ENCODE measurements at places on chromosomes 16 and 17.
A peak's percentile ranks its signal among the peaks of the same experiment; 100 is the strongest.

DNA sequence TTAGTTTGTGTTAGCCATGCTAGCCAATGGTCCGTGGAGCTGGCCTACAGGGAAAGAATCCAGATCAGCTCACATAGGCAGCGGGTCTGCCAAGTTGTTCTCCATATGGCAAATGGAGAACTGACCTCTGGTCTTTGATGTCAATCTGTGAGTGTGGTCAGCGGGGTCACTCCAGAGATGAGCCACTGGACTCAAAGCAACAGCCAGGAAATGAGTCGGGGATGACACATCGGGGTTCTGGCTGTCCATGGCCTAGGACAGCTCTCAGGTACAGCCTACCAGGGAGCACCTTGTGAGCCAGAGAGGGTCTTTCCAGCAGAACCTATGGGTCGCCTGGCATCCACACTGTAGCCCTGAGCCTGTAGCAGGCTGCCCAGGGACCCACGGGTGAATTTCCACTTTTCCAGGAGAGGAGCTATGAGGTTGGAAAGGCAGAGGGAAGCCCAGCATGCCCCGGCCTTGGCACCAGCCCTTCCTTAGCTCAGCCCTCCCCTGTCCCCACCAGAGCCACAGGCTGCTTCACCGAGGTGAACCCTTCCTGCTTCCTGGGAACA, 203.0 kb upstream of the TNRC6C start:
- peak; percentile 3 for DNase-seq

DNA sequence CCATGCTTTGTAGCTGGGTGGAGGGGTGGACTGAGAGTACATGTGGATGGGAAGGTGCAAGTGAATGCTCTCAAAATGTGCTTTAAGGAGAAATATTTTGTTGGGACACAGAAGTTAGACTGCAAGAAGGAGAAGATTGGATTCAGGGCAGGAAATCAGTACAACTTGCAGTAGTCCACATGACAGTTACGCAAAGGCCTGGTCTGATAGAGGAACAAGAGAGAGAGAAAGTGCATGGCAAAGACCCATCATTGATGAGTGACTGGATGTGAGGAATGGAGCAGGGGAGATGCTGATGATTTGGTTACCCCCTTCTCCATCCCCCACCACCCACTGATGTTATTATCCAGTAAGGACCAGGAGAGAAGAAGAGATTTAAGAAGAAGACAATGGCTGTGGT, 472.8 kb downstream of the MAF start:
- DNase-seq = no peak

GRCh38 chr17:81322271-81323082, 27.4 kb upstream of the SLC38A10 start:
- DNase-seq = no peak

DNA sequence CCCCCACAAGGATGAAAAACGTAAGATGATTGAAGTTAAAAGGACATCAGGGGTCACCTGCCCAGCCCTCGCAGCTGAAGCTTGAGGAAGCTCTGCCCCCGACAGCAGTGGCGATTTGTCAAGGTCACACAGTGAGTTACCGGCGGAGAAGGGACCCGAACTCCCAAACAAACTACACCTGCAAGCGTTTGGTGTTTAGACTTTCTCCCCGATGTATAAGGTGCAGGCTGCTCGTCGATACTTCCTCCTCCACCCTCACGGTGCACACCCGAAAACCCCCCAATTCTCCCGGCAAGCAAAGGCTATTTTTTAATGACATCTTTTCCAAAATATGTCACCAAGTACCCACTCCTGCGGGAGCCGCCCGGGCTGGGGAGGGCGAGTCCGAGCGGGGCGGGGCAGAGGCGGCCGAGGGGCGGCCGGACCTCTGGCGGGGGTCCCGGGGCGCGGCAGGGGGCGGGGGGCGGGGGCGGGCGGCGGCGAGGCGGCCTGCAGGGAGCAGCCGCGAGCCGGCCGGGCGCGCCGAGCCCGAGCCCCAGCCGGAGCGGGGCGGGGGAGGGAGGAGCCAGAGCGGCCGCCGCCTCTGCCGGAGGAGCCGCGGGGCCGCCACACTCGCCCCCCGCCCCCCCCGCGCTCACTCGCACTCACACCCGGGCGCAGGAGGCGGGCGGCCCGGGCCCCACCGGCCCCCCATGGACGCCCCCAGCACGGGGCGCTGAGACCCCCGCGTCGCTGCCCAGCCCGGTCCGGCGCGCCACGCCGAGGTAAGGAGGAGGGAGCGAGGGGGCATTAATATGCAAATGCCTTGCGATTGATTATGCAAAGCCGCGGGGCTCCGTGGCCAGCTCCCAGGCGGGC, at the start of gene THRA:
Gene THRA (plus strand): TSS at position 637 of the 858 bp plus-strand sequence. CDS start 11,524 bp downstream, outside the sequence.
- peak; percentile 84 for DNase-seq

- DNase-seq = no peak
Measured at GRCh38 chr17:33560165-33560564, 267.1 kb upstream of the ASIC2 start.

DNA sequence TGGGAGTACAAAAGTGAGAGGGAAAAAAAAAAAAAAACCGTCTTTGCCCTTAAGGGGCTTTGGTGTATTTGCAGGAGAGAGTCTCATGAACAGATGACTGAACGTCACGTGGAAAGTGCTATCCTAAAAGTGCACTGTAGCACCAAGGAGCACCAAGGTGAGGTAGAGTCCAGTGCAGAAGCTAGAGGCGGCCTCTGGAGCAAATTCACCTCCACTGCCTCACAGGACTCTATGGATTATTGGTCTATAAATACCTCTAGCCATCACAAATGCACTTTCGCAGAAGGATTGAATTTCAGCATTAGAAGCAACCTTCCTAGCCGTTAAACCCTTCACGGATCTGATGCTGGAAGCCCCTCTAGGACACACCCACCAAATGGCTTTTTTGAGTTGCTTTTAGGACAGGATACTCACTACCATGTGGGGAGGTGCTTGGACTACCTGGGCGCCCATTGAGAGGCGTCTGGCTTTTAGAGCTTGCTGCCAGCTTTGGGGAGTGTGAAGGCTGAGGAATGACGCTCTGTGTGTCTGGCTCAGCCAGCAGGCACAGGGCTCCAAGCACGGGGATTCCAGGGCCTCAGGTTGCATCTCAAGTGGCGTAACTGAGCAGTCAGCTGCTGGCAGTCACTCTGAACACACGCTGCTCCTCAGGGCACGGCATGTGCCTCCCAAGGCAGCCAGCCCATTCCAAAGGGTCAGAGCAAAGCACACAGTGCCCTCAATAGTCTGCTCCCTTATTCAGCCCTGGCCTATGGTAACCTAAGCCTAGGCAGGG, 52.7 kb downstream of the CDRT4 start:
- peak; percentile 86 for DNase-seq

- no peak for DNase-seq
Measured at GRCh38 chr16:29963021-29963743, 1.3 kb downstream of the TMEM219 start.

DNA sequence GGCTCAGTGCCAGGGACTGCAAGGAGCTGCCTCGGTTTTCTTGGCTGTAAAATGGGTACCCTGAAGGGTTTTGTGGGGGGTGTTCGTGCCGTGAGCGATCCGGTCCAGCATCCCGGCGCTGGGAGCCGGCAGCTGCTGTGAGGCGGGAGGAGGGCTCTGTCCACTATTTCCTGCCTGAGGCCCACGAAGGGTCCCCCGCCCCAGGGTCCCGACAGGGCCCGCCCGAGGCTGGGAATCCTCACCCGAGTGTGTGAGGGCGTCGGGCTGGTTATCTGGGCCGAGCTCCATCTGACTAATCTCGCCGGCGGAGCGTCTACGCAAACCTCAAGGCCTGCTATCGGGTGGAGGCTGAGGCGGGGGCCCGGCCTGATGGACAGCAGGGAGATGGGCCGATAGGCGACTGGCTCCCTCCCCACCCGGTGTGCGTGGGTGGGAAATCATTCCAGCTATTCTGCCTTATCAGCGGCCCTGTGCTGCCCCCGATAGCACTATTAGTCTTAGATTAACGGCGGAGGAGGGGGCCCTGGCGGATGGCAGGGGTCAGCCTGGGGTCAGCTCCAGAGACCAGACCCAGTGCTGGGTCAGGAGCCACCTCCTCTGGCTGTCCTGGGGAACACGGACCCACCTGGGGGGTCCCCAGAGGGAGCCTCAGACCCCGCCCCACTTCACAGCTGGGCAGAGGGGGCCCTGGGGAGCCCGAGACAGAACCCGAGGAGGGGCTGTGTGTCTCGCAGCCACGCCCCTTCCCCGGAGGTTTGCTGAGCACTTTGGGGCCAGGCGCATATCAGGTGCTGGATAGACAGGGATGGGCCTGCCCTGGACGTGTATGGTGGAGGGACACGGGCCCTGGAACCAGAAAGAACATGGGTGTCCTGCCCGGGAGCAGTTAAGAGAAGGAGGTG, 44.7 kb downstream of the ZFPM1 start:
- DNase-seq = no peak

GRCh38 chr17:11899537-11899942, 97.7 kb downstream of the ZNF18 start:
- peak; percentile 35 for DNase-seq

DNA sequence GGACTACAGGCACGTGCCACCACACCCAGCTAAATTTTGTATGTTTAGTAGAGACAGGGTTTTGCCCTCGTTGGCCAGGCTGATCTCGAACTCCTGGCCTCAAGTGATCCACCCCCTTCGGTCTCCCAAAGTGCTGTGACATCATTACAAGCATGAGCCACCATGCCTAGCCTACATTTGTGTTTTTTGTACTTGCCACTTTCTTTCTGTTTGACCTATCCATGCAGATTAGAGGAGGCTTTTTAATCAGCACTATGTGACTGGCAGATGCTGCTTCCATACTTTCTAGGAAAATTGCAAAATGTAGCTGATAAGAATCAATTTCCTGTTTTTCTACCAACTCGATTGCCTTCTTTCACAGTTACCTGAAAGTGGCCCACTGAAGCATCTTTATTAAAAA, 57.3 kb downstream of the B9D1 start:
- DNase-seq = no peak

DNA sequence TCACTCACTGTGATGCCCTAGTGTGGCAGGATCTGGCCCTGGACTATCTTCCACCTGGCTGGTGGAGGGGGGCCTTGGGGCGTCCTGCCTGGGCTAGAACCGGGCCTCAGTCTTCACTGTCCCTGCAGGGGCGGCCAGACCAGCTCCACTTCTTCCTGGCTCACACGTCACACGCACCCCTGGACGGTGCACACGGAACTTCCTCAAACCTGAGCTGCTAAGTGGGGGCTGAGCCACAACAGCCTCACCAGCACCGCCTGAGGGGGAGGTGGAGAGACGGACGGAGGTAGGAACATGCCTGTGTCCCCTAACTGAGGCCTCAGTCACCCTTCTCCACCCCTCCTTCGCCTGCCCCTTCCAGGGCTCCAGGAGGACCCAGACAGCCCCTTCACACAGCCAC, 36.6 kb downstream of the TIMM22 start:
- DNase-seq = no peak

GRCh38 chr16:6714510-6714909, 618.1 kb upstream of the RBFOX1 start:
- DNase-seq = no peak

DNA sequence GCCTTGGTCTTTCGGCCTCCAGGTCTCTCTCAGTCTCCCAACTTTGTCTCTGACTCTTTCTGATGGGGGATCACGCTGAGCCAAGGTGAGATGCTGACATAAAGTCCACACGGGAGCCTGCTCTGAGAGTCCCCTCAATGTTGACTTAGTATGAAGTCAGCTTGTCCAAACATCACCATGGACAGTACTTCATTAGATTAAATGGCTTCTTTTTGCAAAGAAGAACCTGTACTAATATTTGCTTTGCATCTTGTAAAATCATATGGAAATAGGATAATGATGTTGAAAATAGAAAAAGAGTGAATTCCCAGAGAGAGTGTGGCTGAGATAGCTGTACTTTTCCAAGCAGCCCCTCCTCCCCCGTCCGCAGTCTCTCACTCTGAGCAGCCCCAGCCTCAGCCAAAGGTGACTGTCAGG, 56.7 kb upstream of the SIAH1 start:
- DNase-seq = no peak

- no peak for DNase-seq
Measured at GRCh38 chr16:66167564-66168291, 198.8 kb upstream of the CDH5 start.

DNA sequence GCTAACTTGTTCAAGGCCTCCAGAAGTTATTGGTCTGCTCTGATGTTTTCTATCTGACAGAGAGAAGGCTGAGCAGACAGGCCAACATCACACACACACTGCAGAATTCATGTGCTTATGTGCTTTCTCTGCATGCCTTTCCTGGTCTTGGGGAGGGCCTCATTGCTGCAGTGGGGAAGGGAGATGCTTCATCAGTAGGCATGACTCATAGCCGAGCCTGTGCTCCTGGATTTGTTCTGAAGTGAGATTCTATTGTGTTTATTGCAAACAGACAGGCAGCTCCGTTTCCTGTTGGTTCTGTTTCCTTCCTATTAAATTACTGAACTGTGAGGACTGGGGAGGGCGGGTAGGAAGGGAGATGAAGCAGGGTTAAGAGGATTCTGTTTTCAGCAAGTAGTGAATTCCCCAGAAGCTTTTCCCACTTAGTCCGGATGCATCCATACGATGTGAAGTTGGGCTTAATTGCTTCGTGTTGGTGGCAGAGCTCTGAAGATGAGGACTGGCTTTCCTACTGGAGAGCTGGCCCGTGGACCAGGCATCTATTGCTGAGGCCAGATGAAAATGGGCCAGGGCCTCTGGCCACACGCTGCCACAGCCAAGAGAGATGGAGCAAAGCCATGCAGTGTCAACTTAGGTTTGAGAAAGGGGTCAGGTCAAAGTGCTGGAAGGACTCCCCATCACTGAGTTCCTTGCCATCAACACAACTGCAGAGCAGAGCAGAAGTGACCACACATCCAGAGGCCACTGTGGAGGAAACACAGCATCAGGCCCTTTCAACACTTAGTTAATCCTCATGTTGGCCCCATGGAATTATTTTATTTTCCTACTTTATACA, 179.3 kb downstream of the UTP18 start:
- no peak for DNase-seq
